Cortex of kidney (tissue), 1 donor: ENCODE measurements at places on chromosomes 6 and 20.

DNA sequence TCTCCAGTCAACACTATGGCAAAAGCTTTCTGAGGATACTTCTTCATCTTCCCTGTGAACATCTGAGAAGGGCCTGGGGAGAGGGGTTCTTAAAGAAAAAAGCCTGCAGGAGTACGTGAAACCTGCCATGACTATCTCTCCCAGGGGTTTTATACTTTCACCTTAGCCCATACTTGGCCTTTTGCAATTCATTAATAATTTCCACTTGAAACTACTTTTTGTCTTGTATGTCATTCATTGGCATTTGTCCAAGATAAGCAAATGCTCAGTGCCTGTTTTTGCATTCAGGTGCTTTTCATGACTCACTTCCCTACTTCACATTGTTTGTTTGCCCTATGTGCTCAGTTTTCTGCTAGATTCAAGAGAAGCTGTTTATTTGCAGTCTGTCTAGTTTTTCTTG lies 580.3 kb upstream of the GJE1 start:
- DNase-seq, result no peak

GRCh38 chr6:89927791-89928550 lies 33.7 kb downstream of the GJA10 start:
- DNase-seq, result no peak

GRCh38 chr20:9916761-9917160 lies 77.9 kb upstream of the PAK5 start:
- DNase-seq, result no peak

DNA sequence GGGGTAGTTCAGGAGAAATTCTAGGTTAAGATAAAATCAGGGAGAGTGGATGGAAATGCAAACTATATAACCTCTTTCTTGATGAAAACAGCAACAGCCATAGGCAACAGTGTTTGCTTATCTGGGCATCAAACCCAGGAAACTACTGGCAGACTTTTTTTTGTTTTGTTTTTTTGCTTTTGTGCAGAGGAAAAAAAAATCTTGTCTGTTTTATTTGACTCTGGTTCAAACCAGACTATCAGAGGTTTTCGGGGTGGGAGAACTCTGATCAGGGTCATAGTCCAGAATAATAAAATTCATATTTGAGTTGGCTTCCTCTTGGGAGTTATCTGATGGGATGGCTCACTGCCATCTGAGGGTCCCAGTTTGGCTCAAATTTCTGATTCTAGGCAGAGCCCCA lies 88.8 kb upstream of the ZNFX1 start:
- no peak for DNase-seq

DNA sequence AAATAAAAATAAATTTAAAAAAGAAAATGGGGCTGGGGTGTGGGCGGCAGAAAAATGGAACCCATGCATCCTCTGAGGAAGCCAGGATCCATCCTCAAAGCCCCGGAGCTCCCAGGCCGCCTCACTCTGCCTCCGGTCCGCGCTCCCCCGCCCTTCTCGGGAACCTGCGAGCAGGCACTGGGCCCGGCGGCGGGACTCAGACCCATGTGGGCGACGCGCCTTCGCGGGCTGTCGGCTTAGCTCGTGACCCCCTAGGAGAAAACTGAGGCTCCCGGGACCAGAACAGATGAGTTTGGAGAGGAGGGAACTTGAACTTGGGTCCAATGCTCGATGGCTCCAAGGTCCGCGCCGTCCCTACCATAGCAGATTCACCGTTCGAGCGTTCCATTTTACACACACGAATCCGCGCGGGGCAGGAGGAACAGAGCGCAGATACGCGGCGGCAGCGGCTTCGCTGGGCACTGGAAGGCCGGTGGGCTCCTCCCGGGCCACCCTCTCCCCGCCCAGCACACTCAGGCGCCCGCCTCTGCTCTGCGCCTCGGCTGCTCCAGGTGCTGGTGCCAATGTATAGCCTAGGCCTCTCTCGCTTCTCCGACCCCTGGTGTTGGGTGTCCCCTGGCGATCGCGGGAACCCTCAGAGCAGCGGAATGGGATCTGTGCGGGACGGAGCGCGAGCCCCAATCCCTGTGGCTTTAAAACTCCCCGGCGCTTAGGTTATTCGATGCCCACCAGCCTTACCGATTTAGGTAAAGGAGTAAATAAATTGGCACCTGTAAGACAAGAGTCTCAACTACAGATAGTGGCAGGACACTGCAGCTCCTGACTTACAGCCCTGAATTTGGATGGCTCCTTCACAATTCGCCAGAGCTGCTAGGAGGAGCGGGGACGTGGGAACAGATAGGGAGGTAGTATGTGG lies 39.2 kb downstream of the DPPA5 start:
- no peak for DNase-seq

GRCh38 chr20:6495907-6496306 lies 271.6 kb upstream of the BMP2 start:
- no peak for DNase-seq
